HS-27A (cell line): ENCODE measurements at places on chromosomes 7 and 10.

DNA sequence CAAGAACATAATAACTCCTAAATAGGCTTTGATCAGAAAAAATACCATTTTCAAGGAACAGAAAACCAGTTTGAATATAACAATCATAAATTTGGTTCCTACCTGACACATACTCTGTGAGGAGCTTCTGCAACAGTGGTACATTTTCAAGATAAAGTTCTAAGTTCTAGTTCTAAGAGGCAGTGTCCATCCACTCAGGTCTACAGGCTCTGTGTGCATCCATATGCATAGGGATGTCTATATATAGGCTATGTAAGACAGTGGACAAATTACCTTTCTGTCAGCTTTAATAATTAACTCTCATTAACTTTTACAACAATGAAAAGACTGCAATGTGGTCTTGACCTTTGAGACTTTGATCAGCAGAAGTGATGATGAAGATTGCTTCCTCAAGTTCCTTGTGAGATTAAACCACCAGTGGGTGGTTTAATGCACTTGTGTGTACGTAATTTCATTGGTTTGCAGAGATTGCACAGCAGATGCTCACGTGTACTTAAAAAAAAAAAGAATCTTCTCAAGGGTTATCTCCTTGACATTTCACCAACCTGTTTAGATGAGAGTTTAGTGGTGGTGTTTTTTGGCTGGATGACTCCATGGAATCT is at the start of gene SLC26A3:
TSS of gene SLC26A3 (minus strand) at position 215 of the 602 bp plus-strand sequence. CDS start 8,714 bp downstream, outside the sequence.
- DNase-seq = no peak

DNA sequence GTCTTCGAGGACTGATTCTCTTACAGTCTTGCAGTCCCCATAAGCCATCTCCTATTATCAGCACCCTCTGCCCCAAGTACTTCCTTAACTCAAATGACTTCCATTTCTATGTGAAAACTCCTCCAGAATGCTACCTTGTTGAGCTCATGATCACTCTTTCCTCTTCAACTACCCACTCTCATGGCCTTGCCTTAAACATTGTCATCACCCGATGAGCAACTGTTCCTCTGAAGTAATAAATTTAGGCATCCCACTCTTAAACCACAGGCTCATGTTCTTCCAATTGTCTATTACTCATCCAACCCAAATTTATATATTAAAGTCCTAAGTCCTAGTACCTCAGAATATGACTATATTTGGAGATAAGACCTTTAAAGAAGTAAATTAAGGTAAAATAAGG is 152.9 kb downstream of the C1GALT1 start:
- DNase-seq = no peak

GRCh38 chr10:35443858-35444257 is 107.5 kb downstream of the CCNY start:
- no peak for DNase-seq

- DNase-seq = no peak
These were observed 32.2 kb downstream of the LSM5 start for GRCh38 chr7:32458025-32458424.

GRCh38 chr7:17357952-17358351 is 59.5 kb downstream of the AHR start:
- no peak for DNase-seq

DNA sequence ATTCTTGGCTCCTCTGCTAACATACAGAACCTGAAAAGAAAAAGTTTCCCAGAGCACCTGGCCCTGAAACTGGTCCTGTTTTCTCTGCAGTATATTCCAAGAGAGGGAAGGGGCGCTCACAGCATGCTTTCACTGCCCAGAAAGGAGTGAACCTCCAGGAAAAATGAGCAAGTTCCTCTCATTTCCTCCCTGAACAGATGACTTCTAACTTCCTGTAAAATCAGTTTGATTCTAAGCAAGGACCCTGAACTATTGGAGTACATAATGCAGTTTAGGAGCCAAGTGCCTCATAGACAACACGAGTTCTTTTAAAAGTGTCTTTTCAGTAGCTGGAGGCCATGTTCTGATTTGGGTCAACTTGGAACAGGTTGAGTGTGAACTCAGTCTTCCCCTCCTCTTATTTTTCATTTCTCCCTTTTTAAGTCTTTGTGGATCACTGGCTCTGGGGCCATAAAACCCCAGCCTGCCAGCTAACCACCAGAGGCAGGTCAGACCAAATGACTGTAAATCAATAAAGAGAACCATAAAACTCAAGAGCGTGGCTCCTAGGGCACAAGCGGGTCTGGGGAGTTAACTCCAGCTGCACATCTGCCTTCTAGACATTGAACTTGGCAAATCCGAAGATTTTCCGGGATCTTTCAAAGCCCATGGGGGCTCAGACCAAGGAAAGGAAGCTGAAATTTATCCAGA is 5.9 kb upstream of the LRRC18 start:
- no peak for DNase-seq

DNA sequence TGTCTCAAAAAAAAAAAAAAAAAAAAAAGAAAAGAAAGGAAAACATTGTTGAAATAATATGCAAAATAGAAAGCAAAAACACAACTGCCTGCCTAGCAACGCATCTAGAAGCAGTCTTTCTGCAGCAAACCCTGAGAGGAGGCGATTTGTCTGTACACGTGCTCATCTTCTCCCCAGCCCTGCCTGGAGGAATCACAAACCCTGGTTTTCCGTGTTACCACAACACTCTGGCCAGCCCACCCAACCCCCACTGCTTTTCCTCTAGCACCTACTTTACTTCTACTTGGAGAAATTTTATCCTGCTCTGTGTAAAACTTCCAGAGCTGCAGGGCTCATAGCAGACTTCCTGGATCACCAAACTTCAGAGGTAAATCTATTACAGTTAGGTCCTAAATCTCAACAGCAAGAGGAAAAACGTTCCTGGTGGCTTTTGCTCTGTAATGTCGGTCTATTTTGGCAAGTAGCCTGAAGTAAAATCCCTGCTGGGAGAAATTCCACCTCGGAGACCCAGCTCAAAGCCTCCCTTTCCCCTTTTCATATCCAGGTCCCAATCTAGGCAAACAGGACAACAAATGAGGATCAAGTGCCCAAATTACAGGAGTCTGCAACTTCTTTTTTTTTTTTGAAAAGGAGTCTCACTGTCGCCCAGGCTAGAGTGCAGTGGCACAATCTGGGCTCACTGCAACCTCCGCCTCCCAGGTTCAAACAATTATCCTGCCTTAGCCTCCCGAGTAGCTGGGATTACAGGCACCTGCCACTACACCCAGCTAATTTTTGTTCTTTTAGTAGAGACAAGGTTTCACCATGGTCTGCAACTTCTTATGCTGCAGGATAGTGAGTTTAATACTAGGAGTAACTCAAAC is 91.6 kb downstream of the DNMBP start:
- DNase-seq = no peak

DNA sequence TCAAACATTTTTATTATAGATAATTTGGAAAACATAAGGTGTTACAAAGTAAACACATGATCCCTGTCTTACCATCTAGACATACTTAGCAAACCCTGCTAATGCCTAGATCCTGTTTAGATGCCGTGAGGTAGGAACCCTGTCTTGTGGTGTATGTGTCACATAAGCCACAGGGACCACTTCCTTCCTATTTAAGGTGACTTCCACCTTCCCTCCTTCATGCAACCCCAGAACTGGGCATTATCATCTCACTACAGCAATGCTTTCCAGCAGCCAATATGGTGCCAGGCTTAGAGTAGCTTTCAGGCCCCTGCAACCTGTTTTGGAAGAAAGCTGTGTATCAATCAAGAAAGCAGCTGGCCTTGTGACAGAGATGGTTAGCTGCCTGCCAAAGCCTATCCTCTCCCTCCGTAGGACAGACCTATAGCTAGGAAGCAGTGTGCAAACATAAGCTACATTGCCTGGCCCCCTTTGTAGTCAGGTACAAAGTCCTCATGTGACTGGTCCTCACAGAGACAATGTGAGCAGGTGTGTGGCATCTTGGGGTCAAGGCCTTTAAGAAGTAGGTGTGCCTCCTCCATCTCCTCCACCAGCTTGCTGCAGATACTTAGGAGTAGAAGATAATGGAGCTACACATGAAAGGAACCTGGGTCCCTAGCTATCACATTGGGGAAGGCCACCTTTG is 146.8 kb downstream of the SPAG6 start:
- DNase-seq = no peak

DNA sequence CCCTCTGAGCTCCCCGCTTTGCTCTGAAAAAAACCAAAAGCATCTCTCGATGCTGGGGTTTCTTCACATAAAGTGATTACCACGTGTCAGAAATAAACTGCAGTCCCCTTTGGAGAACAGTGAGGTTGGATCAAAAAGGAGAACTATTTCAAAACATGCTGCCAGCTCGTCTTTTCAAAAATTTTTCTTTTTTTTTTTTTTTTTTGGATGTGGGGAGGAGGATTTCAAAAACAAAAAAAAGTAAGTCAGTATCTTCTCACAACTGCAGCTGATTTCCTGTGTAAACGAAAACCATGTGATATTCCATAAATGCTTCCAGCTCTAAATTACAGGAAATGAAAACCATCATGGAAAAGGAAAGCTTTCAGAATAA is 155.0 kb upstream of the LYZL2 start:
- DNase-seq = no peak

DNA sequence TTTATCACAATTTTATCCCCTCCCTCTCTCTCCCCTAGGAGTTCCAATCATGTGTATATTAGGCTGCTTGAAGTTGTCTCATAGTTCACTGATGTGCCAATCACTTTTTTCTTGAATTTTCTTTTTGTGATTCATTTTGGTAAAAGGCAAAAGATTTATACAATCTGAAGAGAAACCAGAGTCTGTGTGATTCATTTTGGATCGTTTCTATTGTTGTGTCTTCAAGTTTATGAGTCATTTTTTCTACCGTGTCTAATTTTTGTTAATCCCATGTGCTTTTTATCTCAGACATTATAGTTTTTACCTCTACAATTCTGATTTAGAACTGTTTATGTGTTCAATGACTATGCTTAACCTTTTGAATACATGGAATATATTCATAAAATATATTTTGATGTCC is 483.9 kb upstream of the AUTS2 start:
- DNase-seq = no peak

GRCh38 chr7:46725136-46725535 is 804.1 kb upstream of the IGFBP3 start:
- DNase-seq = no peak

DNA sequence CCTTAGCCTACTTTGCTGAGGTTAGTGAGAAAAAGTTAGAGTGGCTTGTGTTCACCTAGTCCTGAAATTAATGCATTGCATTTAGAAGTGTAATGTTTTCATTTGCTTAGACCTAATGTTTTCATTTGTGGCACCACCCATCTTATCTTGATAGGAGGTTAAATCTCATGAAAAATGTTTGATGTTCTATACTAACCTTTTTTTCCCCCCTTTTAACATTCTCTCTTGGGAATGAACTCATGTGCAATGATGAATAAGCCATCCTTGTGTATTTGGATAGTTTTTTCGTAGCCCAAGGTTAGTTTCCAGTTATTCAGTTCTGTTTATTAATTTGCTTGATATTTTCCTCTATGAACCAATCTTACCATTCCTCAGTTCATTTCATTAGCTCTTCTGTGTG is 2.8 kb downstream of the FHIP2A start:
- no peak for DNase-seq

GRCh38 chr7:127438836-127439235 is 46.3 kb upstream of the ZNF800 start:
- DNase-seq = peak; percentile 35

- no peak for DNase-seq
These were observed 228.9 kb upstream of the PITRM1 start for GRCh38 chr10:3401491-3401938.

GRCh38 chr10:89615824-89616223 is 29.2 kb downstream of the PANK1 start:
- DNase-seq = no peak

GRCh38 chr7:93544691-93545090 is 29.8 kb downstream of the CALCR start:
- no peak for DNase-seq

GRCh38 chr7:12635830-12636229 is 51.6 kb upstream of the ARL4A start:
- no peak for DNase-seq

DNA sequence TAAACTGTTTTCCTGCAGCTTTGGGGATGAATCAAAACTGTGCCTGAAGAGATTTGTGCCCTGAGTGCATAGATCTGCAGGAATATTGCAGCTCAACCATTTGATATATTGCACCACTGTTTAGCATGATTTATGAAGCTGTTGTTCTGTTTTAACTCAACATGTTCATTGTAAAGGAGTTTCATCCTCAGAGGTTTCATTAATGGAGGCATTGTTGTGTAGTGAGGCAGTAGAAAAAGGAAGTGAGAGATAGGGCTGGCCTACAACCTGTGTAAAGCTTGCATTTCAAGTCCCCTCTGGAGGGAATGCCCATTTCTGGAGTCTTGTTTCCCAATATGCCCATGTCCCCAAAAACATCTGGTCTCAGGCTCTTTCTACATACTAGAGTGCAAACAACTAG is 67.5 kb downstream of the DNAJC12 start:
- DNase-seq = no peak

DNA sequence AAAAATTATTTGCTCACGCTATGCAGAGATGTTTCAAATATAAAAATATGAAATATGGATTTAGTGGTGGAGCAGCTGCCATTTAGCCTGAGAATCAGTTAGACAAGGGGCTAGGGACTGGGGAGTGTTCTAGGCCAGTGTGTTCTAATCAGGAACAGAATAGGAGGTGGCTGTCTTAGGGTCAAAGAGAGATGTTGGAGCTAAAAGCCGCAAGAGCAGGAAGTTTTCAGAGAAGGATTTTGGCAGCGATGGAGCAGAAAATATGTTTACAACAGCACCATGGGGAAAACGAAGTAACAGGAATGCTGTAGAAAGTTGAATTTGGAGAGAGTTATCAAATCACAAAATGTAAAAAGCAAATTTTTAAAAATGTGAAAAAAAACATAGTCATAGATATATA is 314.0 kb upstream of the SEMA3A start:
- DNase-seq = no peak

GRCh38 chr7:69946901-69947300 is 348.6 kb downstream of the AUTS2 start:
- DNase-seq = no peak

- no peak for DNase-seq
These were observed 12.7 kb upstream of the SFMBT2 start for GRCh38 chr10:7423521-7423920.

GRCh38 chr10:84665883-84666463 is 337.6 kb downstream of the CCSER2 start:
- no peak for DNase-seq

GRCh38 chr10:128901236-128901635 is 565.8 kb upstream of the MGMT start:
- no peak for DNase-seq

DNA sequence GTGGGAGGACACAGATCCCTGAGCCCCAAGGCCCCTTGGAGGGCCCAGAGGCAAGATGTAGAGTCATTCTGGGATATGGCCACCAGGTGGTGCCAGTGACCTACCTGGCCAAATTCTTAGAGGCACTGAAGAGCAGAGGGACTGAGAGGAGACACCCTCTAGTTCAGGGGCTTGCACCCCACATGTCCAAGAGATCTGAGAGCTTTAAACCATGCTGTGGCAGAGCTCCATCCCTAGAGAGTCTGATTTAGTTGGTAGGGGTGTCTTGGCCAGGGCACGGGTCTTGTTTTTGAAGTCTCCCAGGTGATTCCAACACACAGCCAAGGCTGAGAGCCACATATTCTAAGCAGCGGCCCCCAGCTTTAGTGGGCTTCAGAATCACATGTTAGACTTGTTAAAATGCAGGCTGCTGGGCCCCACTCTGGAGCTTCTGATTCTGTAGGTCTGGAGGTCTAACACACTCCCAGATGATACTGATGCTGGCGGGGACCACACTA is 52.5 kb downstream of the PRF1 start:
- peak; percentile 7 for DNase-seq
